Activated CD4-positive, CD25-positive, alpha-beta regulatory T cell (primary cell): ENCODE measurements at places on chromosomes 1 and 21.

- no peak for DNase-seq
These were observed 8.5 kb downstream of the IL23R start for GRCh38 chr1:67174716-67175284.

DNA sequence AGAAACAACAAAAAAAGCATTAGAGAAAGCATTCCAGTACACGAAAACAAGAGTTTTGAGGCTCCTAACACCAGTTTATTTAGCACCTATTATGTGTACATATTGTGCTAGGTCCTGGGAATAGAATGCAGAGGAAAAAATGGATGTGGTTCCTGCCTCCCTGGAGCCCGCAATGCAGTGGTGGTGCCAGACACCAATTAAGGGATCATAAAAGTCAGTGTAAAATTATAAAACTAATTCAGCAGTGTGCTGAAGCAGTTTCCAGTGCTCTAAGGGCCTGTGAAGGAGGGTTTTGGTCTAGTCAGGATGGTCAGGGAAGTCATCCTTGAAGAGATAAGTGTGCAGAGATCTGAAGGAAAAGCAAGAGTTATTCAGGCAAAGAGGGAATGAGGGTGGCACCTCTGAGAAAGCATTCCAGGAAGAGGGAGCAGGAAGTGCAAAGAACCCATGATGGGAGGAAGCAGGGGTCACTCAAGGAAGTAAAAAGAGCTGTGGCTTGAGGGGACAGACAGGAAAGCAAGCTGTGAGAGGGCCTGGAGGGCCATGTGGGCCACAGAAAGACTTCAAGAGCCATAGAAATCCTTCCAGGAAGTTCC is 65.2 kb upstream of the IFNLR1 start:
- DNase-seq: no peak

DNA sequence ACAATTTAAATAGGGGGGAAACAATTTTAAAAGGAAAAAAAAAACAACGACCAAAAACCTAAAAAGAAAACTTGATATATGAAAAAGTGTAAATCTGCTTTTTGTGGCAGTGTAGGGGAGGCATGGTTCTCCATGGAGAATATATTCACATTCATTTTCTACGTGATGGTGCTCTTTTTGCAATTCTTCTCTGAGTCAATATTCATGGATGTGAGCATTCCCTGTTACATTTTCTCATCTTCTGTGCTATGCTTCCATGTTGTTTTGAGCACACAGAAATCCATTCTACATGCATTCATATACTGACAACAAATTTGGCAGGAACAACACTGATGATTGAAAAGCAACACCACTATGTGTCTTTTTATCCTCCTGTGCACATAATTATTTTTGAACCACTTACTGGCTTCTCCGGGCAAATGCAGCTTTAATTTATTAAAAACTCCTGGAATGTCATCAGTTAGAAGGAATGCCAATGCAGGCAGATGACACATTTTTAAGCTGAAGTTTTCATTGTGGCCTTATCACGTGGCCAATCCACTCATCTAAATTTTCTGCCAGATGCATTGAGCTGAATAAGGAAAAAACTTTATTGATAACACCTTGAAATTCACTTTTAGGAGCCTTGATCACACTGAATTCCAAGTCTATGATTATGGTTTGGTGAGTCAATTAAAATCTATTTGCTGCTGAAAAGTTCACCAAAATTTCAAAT is 590.6 kb downstream of the NUF2 start:
- DNase-seq: no peak

DNA sequence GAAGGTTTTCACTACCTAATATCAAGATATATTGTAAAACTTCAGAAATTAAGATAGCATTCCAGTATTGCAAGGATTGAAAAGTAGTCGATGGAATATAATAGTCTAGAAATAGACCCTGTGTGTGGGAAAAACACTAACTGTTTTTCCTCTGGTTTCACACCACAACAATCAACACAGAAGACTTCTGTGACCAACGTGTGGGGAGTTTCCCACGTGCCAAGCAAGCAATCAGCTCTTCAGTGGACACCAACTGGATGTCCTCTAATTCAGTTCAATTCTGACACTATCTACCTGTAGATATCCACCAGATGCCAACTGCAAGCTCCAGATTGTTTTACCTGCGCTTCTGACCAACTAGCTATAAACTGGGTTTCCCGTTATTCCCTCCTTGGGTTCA is 12.1 kb downstream of the CD244 start:
- no peak for DNase-seq

- no peak for DNase-seq
These were observed 141.2 kb upstream of the ST6GALNAC5 start for GRCh38 chr1:76725864-76726619.

GRCh38 chr1:110773813-110774212 is 99.1 kb upstream of the KCNA3 start:
- DNase-seq: no peak

GRCh38 chr1:7842517-7842916 is 10.3 kb downstream of the UTS2 start:
- no peak for DNase-seq

- no peak for DNase-seq
These were observed 54.1 kb upstream of the MUTYH start for GRCh38 chr1:45394342-45394741.

DNA sequence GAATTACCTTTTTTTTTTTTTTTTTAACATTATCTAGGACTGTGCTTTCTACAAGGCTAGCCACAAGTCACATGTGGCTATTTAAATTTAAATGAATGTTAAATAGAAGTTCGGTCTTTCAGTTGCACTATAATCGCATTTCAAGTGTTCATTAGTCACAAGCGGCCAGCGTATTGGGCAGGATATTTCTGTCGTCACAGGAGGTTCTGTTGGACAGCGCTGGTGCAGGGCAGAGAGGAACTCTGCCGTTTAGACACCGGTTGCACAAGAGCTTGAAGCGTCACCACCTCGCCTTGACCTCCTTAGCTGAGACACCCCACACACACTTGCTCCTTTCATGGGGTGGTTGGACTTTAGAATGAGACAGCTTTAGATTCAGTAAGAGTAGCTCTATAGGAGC is 64.1 kb downstream of the BACE2 start:
- no peak for DNase-seq

GRCh38 chr1:155984341-155984740 is 6.0 kb upstream of the ARHGEF2 start:
- DNase-seq: no peak

DNA sequence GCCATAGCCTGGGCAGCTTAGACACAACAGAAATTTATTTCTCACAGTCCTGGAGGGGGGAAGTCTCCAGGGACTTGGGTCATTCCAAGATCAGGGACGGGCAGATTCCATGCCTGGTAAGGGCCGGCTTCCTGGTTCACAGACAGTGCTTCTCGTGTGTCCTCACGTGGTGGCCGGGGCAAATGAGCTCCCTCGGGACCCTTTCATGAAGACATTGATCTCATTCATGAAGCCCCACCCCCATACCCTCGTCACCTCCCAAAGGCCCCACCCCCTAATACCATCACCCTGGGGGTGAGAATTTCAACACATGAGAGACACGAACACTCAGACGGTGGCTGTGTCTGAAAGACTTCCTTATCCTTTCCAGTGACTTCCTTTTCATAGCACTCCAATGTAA is 51.5 kb downstream of the ACOT7 start:
- no peak for DNase-seq

DNA sequence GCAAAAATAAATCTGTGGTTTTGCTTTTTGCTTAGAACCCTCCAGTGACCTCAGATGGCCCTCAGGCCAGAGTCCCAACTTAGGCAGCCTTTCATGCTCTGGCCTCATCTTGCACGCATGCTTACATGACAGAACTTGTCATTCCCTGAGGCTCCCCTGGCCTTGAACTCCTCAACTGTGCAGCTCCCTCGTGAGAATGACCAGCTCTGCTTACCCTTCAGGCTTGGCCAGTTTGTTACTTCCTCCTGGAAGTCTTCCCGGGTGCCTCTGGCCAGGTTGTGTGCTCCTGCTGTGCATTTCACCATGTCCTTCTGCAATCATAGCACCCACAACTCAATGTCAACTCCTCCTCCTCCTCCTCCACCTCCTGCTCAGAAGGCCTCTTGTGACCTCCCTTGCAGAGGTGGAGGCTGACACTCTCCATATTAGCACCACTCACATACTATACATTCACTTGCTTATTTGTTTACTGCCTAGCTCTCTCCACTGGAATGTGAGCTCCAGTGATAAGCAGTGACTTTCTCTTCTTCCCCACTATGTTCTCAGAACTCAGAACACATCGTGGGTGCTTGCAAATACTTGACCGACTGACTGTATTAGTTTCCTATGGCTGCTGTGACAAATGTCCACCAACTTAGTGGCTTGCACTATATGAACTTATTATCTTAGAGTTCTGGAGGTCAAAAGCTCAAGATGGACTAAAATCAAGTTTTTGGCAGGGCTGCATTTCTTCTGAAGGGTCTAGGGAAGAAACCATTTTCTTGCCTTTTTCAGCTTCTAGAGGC is 41.9 kb downstream of the RCSD1 start:
- no peak for DNase-seq

DNA sequence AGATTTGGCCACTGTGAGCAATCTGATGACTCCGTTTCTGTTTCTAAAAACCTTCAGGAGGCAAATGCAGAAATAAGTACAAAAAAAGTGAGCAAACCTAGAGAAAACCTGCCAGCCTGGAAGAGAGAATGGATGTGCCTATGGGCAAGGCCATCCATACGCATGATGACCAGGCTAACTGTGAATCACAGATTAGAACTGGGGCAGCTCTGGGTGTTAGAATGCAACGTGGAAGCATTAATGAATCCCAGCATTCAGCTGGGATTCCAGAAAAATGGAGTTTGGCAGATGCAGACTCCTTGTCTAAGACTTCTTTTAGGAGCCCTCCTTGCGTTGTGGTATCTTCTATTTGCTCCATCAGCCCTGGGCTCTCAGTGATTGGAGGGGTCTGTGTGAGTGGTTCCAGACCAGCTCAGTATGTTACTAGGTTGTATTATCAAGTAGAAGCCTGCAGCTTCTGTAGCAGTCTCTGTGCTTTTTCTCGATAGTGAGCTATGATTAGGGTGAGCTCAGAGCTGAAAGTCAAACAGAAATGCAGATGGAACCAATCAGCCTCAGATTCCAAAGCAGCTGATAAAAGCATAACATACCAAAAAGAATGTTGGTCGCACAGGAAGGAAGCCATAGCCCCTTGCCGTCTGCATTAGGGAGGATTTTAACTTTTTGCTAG is 154.0 kb downstream of the PSMG1 start:
- no peak for DNase-seq

DNA sequence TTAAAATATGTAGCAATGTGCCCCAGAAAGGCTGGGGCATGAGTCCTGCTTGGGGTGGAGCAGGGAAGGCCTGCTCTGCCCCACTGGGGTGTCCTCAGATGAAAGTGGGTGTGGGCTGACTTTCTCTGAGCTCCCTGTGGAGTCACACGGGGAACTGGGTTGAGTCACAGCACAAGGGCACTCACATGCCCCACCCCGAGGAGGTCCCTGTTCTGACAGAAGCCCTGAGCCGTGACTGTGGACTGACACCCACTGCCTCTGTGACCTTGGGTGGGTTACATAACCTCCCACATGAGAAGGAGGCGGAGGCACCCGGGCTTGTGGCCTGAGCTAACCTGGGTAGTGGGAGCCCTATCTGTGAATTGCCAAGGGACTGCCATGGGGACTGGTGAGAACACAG is 52.5 kb upstream of the TINAGL1 start:
- DNase-seq: no peak

GRCh38 chr1:245060684-245061374 is 94.0 kb upstream of the KIF26B start:
- no peak for DNase-seq

DNA sequence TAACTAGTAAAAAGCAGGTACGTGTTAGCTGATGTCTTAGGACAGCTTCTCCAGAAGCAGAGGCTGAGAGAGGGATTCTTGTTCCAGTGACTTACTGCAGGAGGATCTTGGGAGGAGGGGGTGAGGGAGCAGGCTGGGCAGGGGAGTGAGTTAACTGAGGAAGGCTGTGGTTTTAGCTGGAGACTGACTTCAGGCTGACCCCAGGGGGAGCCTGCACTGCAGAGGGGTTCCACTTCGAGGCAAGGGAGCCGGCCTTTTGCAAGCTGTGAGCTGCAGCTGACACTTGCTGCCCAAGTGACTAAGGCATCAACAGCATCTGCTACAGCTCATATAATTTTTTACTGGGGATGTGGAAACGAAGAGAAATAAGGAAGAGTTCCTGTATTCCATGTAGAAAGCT is 50.4 kb upstream of the SOD1 start:
- no peak for DNase-seq

DNA sequence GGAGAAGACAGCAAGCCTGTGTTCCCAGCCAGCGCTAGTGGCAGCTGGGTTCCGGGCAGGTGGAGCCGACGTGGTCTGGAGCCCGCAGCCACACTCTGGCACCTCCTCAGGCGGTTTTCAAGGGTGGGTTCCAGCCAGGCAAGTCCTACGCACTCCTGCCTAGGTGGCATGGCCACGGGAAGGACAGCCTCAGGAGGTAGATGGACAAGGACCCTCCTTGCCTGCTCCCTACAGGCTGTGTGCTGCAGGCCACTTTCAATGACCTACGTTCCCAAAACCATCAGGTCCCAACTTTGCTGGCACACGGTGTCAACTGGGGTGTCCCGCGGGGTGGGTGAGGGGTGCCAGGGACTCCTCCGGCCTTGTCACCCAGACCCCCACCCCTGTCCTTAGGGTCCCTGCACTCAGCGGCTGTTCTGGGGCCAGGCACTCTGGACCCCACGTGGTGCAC is 6.7 kb upstream of the PTGER3 start:
- DNase-seq: no peak

DNA sequence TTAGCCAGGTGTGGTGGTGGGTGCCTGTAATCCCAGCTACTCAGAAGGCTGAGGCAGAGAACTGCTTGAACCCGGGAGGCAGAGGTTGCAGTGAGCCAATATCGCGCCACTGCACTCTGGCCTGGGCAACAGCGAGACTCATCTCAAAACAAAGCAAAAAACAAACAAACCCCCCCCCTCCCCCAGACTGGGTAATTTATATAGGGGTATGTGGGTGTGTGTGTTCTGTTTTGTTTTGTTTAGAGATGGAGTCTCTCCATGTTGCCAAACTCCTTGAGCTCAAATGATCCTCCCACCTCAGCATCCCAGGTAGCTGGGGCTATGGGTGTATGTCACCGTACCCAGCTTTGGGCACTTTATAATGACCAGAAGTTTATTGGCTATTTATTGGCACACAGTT is 73.6 kb downstream of the SLC27A3 start:
- DNase-seq: peak; percentile 57

DNA sequence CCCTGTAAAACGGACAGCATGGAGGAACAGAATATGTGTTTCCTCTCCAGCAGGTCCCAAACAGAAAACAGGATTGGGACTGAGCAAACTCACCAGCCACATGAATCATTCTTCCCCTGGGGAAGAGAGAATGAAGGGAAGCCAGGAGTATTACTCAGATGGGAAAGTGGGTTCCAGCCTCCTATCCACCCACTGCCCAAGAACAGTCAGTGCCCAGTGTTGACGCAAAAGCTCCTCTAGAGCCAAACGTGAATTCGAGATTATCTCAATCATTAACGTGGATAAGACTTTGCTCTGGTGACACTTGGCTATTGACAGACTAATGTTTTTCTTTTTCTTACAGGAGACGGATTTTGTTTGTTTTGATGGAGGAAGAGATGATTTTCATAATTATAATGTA is 9.3 kb downstream of the MIA3 start:
- no peak for DNase-seq

GRCh38 chr1:25616987-25617624 is 515 bp downstream of the MAN1C1 start:
- peak; percentile 21 for DNase-seq
